ENCODE measurements at places on chromosomes 2 and 18.

DNA sequence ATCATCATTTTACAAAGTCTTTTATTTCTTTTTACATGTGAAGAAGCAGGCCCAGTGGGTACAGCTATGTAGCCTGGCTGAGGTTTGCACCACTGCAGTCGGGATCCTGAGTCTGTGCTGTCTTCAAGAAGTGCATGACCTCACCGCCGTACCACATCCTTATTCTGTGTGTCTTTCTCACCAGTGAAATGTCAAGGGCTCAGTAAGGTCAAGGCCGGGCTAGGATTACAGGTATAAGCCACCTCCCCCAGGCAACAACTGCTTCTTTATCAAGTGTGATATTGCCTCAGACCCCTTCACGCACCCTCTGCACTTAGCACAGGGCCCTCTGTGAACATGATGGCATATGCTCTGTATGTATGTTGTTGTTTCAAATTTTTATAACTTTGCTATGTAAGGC, 76.7 kb downstream of the PIEZO2 start:
- DNase-seq, result no peak

- no peak for DNase-seq
These were observed 79.3 kb downstream of the BIRC6 start for GRCh38 chr2:32436150-32436549.

- DNase-seq, result no peak
These were observed 516.9 kb upstream of the DSEL start for GRCh38 chr18:68033466-68033865.

DNA sequence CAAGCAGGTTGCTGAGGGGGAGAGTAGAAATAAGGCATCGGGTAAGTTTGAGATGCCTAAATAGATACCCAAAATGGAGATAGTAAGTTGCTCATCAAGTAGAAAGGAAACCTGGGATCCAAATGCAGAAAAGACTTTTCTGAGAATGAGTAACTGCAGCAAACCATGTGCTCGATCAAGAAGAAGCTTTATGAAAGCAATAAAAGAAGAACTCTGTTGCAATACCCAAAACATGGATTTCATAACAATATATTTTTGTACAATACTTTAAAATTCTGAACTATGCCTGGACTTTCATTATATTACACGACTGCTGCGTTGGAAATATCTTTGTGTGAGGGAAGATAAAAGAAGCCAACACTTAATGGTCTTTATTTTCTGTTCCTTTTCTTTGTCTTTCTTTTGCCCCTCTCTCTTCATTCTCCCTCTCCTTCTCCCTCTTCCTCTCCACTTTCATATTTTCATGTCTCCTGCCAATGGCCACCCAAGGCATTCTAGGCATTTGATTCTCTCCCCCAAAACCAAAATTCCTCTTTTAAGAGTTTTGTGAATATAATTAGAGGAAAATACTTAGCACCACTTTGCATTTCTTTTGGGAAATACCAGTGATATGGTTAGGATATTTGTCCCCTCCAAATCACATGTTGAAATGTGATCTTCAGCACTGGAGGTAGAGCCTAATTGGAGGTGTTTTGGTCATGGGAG, 257.6 kb downstream of the MREG start:
- DNase-seq, result no peak

DNA sequence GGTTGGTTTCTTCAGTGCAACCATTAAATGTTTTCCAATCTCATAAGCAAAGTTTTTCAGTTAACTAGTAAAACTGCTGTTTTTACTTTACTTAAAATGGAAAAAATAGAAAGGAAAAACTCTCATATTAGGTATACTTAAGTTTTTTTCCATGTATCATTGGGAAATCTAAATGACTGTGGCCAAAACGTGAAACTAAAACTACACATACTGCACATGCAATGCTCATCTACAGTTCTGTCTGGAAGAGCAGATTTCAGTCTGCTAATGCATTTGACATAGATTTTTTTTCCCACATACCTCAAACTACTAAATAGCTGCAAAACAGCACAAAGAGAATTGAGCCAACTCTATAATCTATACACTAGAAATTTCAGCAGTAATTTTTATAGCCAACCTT, 62.6 kb downstream of the COL5A2 start:
- DNase-seq, result no peak

DNA sequence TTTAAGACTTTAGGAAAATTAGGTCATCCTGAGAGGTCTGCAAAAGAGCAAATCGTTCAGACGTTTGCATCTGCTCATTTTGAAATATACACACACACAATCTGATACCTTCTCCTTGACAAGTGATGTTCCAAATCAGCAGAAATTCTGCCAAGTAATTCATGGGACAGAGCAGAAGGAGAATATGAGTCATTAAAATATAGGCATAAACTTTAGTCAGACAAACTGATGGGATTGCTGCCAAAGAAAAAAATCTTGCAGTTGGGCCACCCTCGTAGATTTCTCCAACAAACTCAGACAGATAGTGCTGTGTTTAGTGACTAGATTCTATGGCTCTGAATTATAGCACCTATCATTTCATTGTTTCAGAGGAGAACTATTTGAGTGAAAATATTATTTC, 336.3 kb downstream of the NYAP2 start:
- DNase-seq, result no peak

- DNase-seq, result no peak
These were observed 254.8 kb downstream of the CYP26B1 start for GRCh38 chr2:71892896-71893295.

DNA sequence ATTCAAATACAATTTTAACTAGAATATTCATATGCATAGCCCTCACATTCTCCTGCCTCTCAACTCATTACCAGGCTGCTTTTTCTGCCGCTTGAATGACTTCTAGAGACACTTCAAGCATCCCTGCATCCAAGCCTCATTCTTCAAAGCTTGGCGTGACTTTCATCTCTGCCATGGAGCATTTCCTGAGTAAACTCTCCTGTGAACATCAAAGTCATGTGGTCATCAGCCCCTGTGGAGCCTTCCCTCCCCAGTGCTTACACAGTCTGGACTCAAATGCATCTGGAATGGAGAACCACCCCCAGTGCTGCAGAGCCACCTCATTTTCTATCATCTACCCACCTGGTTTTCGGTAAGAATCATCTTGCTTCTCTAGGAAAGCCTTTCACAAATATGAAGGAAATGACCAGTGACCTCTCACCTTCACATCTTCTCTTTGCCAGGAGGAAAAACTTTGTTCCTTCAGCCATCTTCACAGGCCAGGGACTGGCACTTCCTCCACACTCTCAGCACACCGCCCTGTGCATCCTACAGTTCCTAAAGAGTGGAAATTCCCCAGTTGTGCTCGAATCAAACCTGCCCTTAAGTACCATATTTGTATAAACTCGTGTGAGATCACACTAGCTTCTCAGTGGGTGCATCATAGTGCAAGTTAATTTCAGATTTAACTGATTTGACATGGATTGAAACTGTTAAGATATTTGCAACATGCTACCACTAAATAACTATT, 116.4 kb downstream of the COL6A3 start:
- no peak for DNase-seq

- no peak for DNase-seq
These were observed 311.9 kb upstream of the EPHA4 start for GRCh38 chr2:221883976-221884375.

GRCh38 chr18:55427951-55428350, 160.0 kb downstream of the TCF4 start:
- no peak for DNase-seq

DNA sequence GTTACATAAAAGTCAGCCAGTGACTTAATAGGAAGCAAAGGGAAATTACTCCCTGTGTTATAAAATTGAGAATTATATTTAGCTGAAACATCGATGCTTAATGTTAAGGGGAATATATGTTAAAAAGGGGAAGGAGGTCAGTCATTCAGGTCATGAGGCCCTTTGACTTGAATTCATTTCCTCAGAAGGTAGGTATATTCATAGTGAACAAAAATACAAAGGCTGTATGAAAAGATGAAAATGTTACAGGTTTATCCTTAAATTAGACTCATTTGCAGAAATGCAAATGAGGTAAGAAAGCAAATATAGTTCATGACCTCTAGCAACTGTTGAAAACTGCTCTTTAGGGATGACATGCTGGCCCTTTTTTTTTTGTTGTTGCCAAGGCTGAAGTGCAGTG, 20.8 kb downstream of the MSH6 start:
- DNase-seq, result no peak

GRCh38 chr18:11741505-11742145, 52.6 kb downstream of the GNAL start:
- DNase-seq, result no peak

- DNase-seq, result no peak
These were observed 166.5 kb downstream of the SLC8A1 start for GRCh38 chr2:40285391-40285790.

- no peak for DNase-seq
These were observed 75.3 kb upstream of the TRIB2 start for GRCh38 chr2:12641441-12641840.

GRCh38 chr18:51028201-51028805, 1.7 kb upstream of the SMAD4 start:
- DNase-seq, result peak; percentile 49

DNA sequence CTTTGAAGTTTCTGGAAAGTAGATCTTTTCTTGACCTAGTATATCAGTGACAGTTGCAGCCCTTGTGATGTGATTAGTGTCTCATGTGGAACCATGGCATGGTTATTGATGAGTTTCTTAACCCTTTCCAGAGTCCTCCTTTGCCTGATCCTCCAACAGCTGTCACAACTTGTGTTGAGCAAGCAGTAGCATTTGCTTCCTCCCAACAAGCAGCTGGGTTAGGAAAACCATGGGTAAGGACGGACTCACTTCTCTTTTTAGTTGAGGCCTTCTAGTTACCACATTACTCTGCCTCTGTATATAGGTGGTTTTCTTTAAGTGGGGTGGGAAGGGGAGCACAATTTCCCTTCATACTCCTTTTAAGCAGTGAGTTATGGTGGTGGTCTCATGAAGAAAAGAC, 96.3 kb downstream of the XRCC5 start:
- no peak for DNase-seq

- DNase-seq, result no peak
These were observed 558.0 kb downstream of the STK39 start for GRCh38 chr2:167689444-167689843.

DNA sequence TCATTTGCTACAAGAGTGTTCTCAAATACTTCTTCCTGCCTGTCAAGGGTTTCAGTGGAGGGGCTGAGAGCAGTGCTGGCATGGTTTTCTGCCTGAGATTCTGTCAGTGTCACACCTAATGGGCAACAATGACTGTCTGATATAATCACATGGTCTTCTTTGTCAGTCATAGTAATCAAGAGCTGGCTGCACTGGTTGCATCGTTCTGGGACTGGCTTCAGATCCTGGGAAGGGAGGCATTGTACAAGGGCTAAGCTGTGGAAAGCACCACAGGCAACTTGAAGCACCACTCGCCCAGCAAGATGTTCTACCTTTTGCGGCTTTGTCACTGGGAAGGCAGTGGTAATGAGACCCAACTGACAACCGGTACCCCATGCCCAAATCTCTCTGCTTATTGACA, 19.6 kb downstream of the ALS2 start:
- DNase-seq, result no peak

DNA sequence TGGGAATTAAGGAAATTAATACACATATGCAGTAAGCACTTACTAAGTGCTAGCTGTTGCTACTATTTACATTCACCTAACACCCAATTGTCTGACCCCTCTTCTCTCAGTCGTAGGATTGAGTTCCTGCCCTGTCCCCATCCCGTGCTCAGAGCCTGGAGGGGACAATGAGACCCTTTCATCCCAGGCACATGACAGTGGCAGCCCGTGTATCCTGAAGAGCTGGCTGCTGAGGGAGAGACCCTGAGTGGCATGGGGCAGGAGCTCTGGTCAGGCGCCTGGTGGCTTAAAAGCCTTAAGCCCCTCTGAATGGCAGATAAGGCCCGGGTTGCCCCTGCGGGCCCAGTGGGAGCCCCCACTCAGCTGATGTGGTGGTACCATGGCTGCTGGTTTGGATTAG, 99.0 kb downstream of the DYSF start:
- DNase-seq, result no peak

DNA sequence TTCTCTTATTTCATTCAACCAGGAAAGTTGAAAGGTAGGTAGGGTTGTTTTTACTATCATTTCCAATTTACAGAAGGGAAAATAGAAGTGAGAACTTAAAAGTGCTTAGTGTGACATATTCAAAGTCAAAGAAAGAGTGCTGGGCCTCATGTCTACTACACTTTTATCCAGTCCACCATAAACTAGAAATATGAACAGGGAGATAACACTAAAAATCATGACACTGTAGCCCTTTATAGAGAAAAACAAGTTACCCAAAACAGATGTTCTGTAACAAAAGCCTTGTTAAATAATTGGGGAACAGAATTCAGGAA, 20.4 kb downstream of the SLC40A1 start:
- DNase-seq, result no peak

GRCh38 chr2:241298673-241299072, 16.8 kb downstream of the HDLBP start:
- DNase-seq, result no peak

GRCh38 chr2:15223887-15224286, 337.2 kb downstream of the NBAS start:
- no peak for DNase-seq

DNA sequence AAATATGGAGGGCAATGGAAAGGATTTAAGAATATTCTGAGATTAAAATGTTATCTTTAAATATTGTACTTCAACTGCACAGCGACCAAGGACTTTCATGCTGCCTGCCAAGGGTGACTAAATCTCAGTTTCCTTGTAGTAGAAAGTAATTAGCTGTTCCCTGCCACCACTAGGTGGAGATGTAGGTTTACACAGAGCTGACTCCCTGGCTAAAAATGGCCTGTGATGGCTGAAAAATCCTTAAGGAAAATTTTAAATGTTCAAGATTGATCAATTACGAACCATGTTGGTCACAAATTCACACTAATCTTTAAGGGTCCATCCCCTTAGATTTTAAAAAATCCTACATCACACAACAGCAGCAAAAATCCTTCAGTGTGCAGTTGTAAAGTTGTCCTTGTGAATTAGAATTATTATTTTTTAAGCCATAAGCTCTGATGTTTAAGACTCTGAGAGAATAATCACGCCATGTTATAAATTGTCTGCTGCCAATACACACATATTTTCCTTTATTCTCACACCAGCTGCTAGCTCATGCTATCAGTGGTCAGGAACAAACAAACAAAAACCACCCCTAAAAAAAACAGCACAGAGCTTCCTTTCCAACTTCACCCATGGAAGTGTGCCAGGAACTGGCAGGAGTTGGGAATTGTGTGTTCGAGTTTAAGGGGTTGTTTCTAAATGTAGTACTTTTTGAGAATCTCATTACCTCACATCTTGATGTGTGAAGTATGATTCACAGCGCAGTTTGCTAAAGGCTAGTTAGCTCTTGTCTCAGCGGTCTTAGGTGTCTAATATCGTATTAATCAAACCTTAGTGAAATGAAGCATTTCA, 399.8 kb downstream of the TMEM182 start:
- peak; percentile 6 for DNase-seq

GRCh38 chr18:79863161-79864005, 65.6 kb downstream of the KCNG2 start:
- peak; percentile 2 for DNase-seq

All from activated CD4-positive, alpha-beta T cell treated with anti-CD3 and anti-CD28 coated beads for 36 hours (primary cell).